ENCODE measurements at places on chromosomes 13 and 19.

- DNase-seq, result no peak
Observed at GRCh38 chr19:40283414-40284250, 1.5 kb downstream of the AKT2 start.

DNA sequence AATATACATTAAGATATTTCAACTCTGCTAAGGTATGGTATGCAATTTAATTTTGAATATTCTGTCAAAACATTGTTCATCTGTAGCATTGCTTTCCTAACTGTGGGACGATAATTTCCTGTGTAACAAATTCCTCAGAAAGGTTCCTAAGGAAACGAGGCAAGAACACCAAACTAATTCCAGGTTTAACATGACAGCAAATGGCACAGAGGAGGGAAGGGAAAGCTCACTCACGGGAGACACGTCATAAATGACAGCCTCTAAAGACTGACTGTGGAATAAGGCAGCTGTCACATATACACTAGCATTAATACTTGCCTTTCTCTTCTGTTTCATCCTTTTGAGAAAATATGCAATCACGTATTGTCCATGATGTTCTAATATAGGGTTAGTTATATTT lies 380.6 kb downstream of the LIG4 start:
- no peak for DNase-seq

DNA sequence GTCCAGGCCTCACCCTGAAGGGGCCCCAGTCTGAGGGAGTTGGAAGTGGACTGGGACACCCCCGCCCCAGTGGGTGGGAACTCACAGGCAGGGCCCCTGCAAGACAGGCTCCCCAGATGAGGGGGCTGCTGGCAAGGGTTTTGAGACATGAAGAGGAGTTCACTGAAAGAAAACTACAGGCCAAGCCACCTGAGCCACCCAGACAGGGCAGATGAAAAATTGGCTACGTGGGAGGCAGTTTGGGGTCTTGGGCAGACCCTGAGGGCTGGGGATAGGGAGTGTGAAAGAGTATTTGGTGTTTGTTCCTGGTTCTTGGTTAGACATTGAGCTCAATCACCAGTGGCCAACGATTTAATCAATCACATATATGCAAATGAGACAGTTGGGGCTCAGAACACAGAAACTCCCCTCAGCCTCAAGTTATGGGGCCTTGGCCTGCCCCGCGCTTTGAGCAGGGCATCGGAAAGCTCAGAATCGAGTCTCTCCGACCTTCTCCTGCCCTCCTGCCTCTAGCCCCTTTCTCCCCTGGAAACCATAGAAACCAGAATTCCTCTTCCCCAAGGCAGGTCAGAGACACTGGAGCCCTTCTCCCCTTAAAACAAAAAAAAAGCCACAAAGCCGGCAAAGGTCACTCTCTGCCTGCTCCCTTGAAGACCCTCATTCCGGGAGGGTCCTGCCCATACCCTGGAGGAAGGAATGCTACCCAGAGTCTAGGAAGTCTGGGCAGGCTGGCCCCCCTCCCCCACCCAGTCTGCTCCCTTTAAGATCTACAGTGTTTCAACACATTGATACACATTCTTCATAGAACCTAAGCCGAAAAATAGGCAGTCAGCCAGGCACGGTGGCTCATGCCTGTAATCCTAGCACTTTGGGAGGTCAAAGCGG lies 1.3 kb upstream of the ISYNA1 start:
- DNase-seq, result no peak

DNA sequence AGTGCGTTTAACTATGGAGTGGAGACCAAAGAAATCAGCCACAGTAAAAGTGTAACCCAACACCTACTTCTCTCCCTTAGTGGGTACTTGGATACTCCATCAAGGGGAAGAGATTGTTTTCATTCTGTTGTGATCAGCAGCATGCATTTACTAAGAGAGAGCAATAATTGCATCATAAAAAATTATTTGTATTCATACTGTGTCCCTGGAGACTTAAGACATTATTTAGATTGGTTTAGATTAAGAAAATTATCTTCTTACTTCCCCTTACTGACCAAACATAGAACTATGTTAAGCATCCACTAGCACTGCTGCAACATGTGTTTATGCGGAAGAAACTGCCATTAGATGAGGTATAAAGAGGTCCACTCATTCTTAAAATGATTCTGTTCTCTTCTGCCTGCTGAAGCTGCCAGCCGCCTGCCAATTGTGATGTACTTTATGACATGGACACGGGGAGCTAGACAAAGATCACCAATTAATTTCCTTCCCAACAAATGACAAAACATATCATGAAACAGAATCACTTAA lies 738.5 kb downstream of the DIAPH3 start:
- no peak for DNase-seq

- DNase-seq, result peak; percentile 95
Observed at GRCh38 chr19:18328340-18329034, 5.6 kb upstream of the LSM4 start.

- no peak for DNase-seq
Observed at GRCh38 chr13:21641629-21642028, 29.2 kb upstream of the FGF9 start.

DNA sequence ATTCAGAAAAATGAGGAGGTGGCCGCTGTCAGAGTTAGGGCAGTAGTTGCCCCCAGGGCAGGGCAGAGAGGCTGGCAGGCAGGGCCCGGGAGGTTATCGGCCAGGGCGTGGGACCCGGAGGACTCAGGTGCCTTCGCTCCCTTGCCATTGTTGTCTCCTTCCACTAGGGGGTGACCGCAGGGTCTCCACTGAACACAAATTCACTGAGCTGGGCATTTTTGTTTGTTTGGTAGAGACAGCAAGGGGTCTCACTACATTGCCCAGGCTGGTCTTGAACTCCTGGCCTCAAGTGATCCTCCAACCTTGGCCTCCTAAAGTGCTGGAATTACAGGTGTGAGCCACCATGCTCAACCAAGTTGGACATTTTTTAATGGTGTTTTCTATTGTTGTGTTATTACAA lies 25.1 kb downstream of the CARS2 start:
- peak; percentile 17 for DNase-seq
